ENCODE measurements at places on chromosomes 3 and 15.

GRCh38 chr3:44955917-44956316 is 20.1 kb downstream of the ZDHHC3 start:
- no peak for DNase-seq

DNA sequence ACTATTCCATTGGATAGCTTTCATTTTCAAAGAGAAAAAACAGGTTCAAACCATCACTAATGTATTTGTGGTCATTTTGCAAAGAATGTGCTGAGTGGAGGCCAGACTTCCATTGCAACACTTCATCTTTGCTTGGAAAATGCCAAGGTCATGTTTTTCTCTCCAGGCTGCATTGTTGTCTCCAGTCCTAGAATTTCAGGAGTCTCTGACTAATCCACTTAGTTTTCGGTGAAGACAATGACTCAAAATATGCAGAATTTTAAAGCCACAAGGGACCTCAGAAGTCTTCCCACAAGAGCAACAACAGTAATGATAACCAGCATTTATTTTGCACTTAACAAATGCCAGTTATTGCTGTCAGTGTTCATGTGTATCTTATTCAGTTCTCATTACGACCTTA is 277.0 kb downstream of the RYR3 start:
- no peak for DNase-seq

DNA sequence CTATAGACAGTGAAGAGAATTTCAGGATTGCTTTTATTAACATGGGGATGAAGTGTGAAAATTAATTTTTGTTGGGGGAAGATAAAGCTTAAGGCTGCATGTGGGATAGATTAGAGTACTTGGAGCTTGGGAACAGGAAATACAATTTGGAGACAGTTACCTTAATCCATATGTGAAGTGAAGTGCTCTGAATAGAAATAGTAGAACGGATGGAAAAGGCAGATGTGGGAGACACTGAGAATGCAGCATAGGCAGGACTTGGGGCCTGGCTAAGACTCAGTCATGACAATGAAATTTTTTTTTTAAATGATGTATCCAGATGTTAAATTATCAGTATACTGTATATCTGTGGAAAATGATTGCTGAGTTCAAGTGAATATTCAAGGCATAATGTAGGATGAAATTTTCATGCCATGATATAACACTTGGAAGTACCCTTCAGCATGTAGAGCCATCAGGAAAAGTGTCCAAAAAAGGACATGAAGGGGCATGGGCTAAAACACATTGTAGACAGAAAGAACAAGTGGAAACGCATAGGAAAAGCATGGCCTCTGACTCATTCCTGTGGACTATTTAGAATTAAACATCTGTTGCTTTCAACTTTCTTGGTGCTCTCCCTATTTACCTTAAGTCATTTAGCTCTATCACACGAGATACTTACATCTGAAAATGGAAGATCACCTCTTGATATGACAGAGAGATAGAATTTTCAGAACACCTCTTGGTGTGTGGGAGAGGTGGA is 134.8 kb downstream of the RBMS3 start:
- no peak for DNase-seq

DNA sequence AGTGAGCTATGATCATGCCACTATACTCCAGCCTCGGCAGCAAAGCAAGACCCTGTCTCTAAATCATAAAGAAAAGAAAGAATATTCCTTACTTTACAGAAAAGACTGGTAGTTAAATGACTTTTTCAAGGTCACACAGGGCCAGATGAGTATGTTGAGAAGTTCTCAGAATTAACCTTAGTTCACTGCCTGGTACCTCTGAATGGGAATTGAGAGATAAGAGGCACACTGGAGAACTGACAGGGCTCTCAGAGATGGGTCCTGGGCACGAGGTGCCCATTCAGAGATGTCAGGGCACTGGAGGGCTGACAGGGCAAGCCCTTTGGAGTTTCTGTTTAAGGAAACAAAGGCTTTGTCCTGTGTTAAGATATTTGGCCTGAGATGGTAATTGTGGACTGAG is 157.7 kb downstream of the PDE8A start:
- DNase-seq: no peak

DNA sequence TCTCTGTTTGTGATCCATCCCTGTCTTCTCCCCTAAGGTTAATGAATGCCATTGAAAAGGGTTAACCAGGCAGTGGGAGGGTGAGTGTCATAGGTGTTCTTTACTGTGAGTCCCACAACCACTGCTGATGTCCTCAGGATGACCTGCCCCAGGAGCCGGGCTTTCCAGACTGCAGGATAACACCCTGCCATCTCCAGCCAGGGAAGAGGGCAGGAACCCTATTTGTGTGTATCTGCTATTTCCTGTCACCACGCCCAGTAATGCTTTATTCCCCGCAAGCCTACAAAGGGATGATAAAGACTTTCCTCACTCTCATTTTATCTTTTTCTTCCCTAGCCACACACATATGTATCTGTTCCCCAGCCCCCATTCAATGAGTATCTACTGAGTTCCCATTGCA is 15.6 kb upstream of the CTXND1 start:
- DNase-seq: no peak

DNA sequence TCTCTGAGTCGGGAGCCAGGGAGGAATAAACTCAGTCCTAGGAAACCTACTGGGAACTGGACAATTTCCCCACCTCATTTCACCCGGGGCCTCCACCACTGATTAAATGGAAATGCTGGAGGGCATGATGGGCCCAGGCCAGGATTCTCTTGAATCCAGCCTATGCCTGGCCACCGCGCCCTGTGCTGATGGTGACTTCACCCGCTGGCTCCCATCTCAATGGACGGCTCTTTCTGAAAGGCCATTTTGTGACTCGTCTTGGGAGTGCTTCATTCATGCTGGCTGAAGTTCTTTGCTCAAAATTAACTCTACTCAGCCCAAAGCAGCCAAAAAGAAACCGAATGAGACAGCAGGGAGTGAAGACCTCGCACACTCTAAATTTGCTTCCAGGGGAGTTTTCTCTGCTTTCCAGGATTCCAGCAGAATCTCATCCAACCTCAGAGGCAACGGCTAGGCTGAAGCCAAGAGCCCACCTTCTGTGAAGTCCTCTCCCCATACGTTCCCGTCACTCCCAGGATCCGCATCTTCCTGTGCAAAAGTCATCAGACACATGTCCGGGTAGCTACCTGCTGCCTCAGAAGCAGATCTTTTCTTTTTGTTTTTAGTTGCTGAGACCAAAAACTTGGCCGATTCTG is 266.0 kb upstream of the ICE2 start:
- DNase-seq: no peak

DNA sequence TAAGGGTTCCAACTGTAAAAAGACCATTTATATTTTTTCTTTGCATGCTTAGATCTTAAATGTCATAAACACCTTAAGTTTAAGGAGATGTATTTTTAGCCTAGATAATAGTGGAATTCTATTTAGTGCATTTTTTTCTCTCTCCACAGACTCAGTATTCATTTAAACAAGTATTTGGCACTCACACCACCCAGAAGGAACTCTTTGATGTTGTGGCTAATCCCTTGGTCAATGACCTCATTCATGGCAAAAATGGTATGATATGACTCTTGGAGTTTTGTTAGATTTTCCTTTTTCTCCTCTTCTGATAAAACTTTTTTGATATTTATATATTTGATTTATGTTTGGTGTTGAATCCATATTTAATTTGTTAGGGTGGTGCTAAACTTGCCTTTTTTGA is 7.3 kb downstream of the KIF23 start:
- DNase-seq: no peak

- DNase-seq: no peak
Observed at GRCh38 chr3:148379763-148380382, 317.8 kb upstream of the AGTR1 start.

DNA sequence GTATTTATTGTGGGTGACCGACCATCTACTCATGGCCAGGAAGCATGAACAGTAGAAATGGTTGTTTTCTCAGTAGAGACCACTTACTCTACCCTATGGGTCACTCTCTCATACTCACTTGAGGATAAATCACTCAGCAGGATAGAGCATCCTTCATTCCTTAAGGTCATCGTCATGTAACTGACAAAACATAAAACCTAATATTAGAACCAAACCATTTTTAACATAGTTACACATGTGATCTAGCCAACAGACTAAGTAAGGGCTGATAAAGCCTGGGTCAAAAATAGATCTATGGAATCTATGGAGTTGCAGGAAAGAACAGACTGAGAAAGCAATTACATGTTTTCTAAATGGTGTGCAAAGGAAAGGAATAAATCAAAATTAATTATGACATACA is 769.1 kb downstream of the NTRK3 start:
- no peak for DNase-seq

DNA sequence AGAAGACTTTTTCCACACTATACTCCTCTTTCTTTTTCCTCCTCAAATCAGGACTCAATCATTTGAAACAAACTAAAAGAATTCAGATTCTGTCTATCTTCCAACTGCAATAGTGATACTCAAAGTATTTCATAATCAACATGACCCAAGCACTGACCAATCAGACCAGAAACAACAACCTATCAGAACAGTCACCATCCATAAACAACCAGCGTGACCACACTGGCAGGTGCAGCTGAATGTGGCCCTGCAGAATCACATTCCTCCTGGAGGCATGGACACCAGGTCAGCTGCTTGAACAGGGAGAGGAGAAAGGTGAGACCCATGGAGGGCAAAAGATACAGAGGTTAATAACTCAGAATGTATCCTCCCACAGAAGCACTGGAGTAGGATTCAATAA is 13.3 kb downstream of the HRG start:
- no peak for DNase-seq

DNA sequence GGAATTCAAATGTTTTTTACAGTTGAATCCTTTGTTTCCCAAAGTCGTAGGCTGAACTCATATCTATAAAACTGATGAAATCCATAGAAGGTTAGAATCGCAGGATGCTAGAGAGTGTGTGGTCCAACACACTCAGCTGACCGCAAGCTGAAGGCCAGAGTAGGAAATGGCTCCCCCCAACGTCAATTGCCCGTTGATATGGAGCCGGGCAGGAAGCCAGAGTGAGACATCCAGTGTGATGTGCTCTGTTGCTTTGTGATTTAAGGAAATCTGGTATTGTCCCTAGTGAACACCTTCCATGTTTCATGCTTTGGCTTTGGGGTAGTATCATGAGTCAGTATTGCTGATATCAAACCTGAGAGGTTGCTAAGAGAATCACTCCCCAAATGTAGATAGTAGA is 5.8 kb upstream of the MEX3B start:
- no peak for DNase-seq

DNA sequence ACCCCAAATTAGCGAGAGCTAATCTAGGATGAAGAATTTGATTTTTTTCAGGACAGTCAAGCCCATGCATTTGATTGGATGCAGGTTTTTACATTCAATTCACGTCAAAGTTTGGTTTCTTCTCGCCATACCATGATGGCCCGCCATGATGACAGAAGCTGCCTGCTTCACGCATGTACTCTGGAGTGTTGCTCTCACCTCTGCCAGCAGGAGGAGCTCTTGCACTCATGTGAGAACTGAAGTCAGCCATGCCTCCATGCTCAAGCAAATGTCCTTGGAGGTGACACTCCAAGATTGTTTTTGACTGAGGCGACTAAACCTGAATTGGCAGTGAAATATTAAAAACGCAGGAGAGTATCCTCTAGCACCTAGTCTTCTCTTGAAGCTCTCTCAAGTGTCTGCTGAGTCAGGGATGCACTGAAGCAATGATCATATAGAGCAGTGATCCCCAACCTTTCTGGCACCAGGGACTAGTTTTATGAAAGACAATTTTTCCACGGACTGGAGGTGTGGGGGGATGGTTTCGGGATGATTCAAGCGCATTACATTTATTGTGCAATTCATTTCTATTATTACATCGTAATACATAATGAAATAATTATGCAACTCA is 120.9 kb downstream of the SAMMSON start:
- DNase-seq: no peak

GRCh38 chr3:160780245-160780644 is 24.2 kb downstream of the PPM1L start:
- DNase-seq: no peak

GRCh38 chr15:52054381-52054780 is 35.4 kb downstream of the MAPK6 start:
- DNase-seq: no peak

DNA sequence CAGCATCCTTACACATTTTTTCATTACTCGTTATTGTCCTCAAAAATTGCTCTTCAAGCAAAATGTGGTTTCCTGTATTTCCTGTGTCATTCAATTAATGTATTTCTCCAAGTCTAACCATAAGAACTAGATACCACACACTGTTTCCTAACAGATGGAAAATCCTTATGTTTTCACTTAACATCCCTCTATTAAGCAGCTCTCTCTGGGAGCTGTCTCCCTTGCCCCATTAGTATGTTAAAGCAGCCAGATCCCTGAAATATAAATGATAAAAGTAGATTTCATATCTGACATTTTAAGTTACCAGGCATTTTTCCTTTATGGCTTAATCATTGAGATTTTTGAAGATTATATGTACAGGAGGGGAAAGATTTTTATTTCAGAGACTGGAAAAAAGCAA is 15.9 kb downstream of the PFN2 start:
- DNase-seq: no peak

GRCh38 chr3:138282836-138283235 is 46.8 kb downstream of the NME9 start:
- DNase-seq: no peak

DNA sequence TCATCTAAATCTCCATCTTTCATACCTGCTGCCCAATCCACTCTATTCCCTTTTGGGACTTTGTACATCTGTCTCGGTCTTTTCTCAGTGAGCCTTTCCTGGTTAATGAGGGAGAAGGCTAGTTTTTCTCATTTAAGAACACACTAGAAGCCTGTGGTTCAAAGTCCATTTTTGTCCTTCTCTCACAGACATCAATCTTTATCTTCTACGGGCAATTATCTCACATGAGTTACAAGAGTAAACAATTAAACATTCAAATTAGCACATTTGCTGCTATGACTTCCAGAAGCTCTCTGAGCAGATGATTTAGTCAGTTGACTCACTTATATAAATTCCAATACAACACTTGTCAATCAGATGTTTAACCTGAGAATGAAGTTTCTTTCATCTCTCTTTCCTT is 49.3 kb upstream of the KBTBD8 start:
- no peak for DNase-seq

DNA sequence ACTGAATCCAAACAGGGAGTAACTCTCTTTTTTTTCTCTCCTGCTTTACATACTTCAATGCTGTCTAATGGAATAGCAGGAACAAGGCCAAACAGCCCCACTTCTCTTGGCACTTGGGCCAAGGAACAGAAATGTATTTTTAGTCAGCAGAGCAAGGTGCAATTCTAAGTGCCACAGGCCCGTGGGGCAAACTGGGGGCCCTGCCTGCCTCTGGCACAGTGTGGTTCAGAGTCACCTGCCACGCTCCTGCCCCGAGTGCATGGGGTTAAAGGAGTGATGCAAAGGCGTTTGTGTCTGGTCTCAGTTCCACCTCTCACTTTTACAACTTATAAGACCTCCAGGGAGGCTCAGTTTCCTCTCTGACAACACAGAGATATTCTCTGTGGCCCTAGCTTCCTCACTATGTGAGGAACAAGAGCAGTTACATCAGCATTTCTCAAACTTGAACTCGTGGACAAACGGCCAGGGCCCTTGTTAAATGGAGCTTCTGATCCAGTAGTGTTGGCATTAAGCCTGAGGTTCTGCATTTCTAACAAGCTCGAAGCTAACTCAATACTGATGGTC is 51.3 kb downstream of the LRIG1 start:
- DNase-seq: no peak
